NCI-H774 (cell line): ENCODE measurements at places on chromosomes 3 and 15.

DNA sequence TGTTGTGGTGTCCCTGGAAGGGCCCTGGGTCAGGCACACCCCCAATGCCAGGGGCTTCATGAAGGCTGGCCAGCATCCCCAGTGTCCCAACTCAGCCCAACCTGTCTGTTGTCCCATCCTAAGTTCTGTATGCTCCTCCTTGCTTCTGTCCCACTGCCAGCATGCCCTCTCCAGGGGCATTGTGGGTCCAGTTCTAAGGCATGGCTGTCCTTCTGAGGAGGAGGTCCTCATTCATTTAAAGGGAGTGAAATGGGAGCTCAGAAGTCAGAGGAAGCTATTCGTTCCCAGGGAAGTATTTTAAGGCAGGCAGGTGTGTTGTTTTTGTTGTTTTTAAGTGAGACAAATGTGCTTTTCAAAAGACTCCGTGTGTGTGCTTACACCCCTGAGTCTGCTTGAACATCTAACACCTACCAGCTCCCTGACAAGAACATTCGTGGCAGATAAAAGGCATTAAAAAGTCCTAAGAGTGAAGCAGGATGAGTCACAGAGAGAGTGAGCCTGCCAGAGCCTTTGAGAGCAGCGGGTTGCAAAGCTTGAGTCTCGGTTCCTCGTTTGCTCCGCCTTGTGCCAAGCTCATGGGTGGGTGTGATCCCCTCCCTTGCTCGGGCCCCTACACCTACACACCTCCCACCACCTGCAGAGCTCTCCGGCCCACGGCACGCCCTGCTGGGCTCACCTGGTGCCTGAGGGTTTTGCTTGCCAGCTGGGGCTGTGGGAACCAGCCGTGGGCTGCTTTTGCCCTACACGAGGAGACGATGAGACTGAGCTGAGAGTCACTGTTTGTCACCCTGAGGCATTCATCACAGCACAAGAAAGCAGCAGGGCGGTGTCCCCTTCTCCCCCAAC, 183.4 kb upstream of the TOPAZ1 start:
- DNase-seq, result no peak

DNA sequence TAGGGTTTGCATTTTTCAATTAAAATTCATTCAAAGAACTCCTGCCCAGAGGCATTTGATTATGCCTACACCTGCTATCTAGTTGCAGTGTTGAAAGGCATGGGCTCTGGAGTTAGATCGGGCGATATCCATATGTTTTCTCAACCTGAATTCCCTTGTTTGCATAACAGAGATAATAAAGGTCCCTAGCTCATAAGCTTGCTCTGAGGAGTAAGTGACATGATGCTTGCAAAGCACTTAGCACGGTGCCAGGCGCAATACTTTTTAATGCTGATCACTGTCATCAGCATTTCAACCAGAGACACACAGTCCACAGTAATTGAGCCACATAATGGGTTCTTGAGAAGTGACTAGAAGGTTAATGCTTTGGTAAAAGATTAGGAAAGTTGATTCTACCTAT, 106.3 kb upstream of the SAMMSON start:
- no peak for DNase-seq

DNA sequence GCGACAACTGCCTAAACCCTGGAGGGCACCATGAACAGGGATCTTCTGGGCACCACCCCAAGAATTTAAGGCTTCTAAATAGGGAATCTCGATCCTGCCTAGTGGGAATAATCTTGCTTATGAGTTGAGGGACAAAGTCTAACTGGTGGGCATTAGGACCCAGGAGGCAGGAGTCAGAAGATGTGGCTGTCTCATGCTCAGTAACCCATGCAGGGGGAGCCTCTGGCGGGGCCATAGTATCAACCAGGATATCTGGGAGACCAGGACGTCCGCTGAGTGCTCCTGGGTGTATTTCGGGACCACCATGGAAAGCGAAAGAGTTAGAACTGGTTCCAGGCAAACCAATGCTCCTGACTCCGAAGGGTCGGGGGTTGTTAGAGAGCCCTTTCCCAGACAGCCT, 356.1 kb downstream of the OTOL1 start:
- DNase-seq, result no peak

DNA sequence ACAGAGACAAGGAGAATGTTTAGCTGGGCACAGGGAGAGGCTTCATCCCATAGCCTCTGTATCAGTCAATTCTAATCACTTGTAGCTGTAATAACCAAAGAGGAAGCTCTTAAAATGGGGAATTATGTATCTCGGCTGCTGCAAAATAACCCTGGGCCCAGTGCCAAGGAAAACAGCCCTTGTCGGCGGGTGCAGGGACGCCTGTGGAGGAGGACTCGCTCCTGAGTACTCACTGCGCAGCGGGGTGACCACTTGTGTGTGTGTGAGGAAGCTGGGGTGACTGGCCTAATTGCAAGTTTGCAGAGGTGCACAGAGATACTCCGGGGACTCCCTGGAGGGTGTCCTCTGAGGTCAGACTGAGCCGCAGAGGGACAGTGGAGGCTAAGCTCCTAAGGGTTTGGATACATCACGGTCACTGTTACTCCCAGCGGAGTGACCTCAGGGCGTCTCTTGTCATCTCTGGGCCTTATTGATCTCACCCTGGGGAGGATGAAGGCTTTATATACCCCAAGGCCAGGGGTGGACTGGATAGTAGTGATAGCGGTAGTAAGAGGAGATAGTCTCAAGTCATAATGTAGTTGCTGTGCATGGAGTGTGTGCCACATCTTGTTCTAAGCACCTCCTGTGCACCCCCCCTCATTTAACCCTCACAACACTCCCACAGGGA, 37.2 kb downstream of the SLC6A6 start:
- peak; percentile 61 for DNase-seq

- no peak for DNase-seq
Observed at GRCh38 chr3:27315003-27315402, 54.2 kb downstream of the NEK10 start.

DNA sequence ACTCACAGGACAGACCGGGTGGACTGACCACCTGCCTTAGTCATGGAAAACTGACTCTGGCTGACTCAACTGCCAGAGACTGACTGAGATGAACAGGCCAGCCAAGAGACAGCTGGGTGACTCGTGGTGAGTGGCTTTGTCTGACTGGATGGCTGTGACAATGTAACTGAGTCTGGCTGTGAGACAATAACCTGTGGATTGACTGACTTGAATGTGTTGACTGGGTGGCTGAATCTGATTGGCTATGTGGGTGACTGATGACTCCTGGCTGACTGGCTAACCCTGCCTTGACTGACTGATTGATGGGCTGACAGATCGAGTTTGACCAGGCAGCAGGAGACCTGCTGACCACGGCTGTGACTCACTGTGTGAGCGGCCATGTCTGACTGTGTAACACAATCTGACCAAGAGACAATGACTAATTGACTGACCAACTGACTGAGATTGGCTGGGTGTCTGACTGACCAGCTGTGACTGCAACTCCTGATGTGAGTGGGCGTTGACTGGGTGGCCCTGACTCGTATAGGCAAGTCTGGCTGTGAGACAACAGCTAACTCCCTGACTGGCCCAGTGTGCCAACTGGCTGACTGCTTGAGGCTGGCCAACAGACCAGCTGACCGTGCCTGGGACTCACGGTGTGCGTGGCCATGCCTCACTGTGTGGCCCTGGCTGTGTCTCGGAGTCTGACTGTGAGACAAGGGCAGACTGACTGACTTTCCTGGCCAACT, 509.1 kb downstream of the SHQ1 start:
- no peak for DNase-seq

DNA sequence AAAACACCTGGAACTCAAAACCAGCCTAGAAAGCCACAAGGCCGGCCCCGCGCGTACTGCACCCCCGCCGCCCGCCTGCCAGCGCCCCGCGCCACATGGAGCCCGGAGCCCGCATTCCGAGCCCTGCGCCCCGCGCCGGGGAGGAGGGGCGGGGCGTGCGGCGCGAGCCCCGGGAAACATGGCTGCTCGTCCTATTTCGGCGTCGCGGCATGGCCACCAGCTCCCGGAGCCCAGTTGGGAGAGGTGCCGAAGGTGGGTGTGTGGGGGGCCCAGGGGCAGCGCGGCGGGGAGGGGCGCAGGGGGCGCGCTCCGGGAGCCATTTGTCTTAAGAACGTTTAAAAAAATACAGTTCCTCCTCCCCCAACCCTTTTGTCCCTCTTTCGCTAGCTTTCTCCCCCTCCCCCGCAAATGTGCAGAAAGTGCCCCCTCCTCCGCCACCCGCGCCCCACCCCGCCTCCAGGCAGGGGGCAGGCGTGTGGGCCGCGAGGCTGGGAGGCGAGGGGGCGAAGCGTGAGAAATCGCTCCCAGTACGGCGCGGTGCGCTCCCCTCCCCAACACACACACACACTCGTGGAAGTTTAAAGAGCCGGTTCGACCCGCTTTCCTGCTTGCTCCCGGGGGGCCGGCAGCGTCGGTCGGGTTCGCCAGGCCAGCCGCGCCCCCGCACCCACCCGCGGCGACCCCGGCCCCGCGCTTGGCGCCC, 2.5 kb downstream of the ANP32A start:
- peak; percentile 47 for DNase-seq

GRCh38 chr3:198071602-198072287, 111.7 kb downstream of the LMLN start:
- no peak for DNase-seq

GRCh38 chr3:15399970-15400369, 27.4 kb downstream of the METTL6 start:
- DNase-seq, result no peak

- no peak for DNase-seq
Observed at GRCh38 chr3:46664188-46664970, 29.1 kb downstream of the ALS2CL start.

DNA sequence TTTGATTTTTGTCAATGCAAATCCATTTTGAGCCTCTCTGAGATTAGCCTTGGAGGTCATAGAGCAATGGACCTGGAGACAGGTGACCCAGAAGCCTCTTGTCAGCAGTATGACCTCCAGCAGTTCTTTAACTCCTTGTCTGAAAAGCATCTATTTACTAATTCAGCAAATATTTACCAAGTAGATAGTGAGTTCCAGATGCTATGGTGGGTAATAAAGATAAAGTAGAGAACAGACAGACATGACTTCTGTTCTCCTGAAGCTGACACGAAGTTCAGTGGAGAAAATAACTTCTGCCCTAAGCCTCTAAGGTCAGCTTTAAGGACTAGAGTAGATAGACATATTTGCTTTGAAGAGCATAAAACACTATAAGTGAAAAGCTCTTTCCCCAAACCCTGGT, 26.6 kb downstream of the SEMA6D start:
- no peak for DNase-seq
